Jurkat, Clone E6-1 (cell line): ENCODE measurements at places on chromosomes 3 and 15.

GRCh38 chr3:157238457-157238856 lies 78.5 kb upstream of the CCNL1 start:
- no peak for DNase-seq

DNA sequence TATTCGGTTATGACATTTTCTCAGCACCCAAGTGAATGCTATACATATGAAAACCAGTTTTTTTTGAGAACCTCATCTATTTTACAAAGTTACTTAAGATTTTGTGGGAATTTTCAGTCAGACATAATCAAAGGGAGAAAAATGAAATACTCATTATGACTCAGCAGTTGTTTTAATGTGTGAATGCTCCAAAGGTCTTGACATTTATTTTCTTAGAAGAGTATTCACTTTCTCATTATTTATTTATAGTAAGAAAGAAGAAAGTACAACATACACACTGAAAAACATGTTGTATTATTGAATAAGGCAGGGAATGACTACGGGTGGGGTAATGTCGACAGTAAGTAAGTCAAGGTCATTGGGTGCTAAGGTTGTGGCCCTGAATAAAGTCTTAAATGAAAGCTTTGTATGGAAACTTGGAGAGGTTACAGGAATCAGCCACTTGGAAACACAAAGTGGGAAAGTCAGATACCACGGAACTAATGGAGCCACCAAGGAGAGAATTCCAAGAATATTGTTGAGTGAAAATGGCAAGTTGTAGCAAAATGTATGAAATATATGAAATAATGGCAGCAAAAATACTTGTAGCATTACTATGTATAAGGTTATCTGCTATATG lies 844.5 kb downstream of the TBL1XR1 start:
- no peak for DNase-seq

DNA sequence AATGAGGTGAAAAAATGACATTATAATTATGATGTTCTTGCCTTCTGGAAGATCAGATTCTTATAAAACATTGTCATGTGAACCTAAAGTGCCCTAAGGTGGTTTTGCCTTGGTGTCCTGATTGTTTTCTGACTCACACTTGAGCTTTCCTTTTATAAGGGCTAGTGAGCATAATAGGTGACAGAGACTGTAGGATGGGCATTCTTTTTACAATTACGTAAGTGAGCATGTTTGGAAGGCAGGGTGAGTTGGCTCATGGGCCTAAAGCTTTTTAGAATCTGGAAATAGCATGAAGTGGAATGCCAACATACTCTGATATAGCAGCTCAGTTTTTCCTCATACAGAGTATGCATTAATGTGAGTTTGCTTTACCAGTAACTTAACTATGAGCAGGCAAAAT lies 41.2 kb downstream of the CRYBG3 start:
- no peak for DNase-seq

DNA sequence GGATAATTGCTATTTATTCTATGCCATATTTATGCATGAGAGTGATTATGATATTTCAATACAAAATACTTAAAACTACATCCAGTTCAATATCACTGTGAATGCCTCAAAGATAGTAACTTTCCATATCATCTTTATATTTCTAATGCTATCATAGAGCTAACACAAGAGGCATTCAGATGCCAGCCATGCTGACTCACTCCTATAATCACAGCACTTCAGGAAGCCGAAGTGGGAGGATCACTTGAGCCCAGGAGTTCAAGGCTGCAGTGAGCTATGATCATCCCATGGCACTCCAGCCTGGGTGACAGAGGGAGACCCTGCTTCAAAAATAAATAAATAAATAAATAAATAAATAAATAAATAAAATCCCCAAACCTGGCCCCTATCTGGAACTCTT lies 498.7 kb downstream of the EPHA3 start:
- no peak for DNase-seq

GRCh38 chr3:49123687-49124086 lies 3.1 kb upstream of the USP19 start:
- no peak for DNase-seq

DNA sequence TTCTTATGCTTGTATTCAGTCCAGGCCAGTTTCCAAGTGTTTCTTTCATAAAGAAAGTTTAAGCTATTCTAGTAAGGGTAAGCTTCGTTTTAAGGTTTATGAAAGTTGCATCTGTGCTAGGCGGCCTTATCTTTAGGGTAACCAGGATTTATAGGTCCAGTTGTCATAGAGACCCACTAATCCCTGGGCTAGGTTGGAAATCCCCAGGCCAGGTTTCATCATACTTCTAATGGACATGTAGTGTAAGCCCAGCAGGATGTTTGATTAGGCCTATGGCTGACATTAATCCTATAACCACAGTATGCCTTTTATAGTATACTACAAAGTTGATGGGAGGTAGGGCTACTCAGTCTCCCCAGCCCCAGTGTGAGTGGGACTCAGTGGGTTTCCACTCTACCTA lies 312.4 kb downstream of the CACNA2D3 start:
- DNase-seq: no peak

DNA sequence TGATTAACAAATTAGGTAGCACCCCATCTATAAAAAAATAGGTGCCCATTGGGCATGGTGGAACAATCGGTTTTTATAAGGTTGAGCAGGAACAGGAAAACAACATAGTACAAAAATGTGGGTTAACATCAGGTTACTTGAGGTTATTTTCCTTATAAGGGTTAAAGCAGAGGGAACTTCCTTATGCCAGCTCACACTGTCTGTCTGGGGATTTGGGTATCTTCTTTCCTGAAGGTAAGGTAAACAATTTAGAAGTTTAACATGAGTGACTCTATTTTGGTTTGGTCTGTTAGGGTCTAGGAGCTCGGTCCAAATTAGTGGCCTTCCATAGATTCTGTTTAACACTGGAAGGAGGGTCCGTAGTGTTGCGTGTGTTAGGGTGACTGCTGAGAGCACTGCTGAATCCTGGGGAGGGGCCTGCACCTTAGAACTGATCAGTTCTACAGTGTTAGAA lies 14.7 kb downstream of the CHD2 start:
- peak; percentile 33 for DNase-seq

DNA sequence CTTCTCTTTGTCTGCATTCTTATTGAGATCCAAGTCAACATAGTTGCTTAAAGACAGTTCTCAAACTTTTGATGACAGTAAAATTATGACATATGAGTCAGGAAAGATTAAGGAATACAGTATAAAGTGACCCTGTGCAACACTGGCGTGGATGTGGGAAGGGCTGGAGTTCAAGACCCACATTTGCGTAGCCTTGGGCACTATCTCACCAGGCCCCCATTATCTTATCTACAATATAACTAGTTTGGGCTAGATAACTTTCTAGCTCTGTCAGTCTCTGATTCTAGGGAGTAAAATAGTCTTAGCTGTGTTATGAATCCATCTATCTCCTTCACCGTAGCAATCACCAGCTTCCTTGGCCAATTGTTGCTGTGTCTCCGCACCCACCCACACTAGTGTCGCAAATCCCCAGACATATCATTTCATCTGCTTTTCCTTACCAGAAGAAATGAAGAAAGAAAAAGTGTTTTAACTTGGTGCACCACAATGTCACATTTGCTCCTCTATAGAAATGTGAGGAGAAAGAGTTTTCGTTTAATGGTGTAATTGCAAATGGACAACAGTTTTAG lies 14.9 kb upstream of the TM4SF4 start:
- DNase-seq: no peak

DNA sequence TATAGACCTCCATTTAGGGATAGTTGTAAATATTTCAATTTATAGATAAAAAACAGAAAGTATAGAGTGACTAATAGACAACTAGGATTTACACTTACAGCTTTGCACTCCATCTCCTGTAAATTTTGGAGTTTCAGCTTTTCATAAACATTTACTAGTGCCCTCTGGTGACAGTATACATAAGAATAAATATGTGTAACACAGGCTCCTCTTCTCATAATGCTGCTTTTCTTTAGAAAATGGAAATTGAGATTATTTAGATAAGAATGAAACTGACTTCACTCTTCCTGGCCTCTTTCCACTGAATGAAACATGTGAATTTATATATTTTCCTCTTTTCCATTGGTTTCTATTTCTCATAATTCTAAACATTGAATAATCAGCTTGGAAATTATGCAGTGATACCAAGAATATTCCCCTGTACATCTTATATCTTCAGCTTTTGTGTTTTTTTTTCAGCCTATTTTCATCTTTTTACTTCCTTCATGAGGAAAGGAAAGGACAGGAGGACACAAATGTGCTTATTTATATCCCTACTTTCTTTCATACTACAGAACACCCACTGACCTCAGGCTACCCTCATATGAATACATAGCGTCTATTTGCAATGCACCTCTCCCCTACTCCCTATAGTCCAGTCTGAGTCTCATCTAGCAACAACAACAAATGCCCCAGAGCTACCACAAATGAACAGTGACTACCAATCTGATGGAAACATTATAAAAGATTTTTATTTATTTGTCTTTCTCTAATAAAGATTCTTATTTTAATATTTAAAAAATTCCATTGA lies 103.1 kb upstream of the CCDC39 start:
- DNase-seq: no peak

DNA sequence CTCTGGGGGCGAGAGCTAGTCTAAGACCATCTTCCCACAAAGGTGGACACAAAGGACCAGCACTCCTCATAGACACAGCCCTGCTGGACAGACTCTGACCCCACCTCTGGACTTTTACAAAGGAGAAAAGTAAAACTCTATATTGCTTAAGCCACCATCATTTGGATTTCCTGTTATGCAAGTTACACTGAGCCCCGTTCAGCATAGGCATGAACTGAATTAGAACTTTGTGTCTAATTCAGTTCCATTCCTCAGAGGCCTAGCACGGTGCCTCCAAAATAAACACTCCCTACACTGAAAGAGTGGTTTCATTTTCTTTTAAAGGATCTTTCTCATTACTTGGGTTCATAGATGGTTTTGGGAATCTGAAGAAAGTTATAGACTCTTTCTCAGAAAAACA lies 79.2 kb upstream of the OCA2 start:
- no peak for DNase-seq

DNA sequence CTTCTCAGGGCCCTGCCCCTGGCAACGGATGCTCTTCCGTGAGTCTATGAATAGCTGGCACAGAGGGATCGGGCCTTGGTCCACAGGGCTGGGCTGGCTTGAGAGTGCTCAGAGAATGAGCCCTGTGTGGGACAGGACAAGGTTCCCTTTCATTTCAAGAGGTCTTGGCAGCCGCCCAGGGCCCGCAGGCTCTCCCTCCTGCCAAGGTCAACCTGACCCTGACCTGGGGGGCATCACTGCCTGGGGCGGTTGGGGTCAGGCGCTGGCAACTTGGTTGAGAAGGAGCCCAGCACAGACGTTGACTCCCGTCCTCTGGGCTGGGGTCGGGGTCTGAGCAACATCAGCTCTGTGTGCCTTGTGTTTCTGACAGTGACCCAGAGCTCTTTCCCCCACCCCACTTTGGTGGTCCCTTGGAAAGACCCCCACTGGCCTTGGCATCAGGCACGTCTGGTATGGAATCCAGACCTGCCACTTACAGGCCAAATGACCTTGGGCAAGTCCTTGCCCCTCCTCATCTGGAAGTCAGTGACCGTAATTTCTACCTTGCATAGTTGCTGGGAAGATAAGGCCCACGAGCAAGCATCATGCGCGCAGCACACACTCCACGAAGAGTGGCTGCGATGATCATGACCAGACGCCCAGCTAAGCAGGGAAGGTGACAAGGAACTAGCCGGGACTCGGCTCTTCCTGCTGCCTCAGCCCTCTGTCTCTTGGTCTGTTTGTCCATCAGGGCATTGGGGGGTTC lies 36.4 kb downstream of the EPHB3 start:
- DNase-seq: no peak

GRCh38 chr3:171055336-171056178 lies 29.0 kb upstream of the SLC2A2 start:
- no peak for DNase-seq

DNA sequence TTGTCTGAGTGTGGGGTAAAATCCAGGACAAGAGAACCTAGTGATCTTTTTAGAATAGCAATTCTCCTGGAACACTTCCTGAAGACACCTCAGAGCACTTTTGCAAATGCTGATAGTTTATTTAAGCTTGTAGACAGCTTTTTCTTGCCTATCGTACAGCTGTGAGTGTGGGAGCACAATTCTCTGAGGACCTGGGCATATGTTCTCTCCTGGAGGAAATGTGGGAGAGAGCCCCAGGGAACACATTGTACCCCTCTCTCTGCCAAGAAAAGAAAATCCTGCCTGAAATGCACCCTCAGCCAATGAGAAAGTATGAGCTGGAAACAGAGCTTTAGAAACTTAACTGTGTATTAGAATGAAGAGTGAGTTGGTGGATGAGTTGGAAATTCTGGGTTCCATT lies 308.3 kb upstream of the SEMA6D start:
- DNase-seq: no peak

GRCh38 chr3:43919029-43919428 lies 228.3 kb downstream of the ABHD5 start:
- no peak for DNase-seq

DNA sequence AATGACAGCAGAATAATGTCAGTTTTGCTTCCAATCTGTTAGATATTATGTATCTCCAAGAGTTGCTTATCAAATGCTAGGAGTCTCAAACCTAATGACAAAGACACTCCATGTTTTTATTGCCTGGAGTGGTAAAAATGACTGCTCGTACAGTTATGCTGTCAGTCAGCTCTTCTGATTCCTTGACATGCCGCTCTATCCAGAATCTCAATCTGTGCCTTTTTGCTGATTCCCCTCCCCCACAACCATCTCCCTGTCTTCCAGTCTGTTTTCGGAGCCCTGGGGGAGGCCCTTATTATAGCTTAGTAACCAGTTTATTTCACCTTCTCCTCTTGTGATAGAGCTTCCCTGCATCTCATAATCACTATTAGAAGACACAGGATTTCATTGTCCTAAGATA lies 2.6 kb downstream of the MKRN2 start:
- no peak for DNase-seq

DNA sequence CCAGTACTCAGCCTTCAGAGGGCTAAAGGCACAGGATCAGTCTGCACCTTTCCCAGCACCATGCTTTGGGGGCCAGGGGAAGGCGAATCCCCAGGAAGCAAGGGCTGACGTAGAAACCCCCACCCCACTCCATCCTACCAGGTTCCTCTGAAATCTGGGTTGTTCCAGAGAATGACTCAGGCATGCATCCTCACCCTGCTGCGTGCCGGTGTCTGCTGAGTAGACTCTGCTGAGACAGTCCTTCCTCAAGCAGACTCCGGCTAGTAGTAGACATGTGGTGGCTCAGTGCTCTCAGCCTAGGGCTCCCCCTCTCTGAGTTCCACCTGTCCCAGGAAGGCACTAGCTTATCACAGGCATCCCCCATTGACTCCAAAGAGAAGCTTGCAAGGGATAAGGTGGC lies 9.0 kb downstream of the TMEM43 start:
- DNase-seq: no peak

- DNase-seq: no peak
Observed at GRCh38 chr3:29324180-29324651, 43.3 kb downstream of the RBMS3 start.

- DNase-seq: peak; percentile 24
Observed at GRCh38 chr3:11140030-11140712, 14.1 kb upstream of the HRH1 start.

- no peak for DNase-seq
Observed at GRCh38 chr3:171804618-171805389, 5.5 kb downstream of the PLD1 start.

GRCh38 chr3:23682646-23683045 lies 123.1 kb upstream of the UBE2E1 start:
- no peak for DNase-seq
